ENCODE measurements at places on chromosomes 2 and 18.

GRCh38 chr2:98803405-98804264 is 72.7 kb upstream of the MGAT4A start:
- no peak for DNase-seq

DNA sequence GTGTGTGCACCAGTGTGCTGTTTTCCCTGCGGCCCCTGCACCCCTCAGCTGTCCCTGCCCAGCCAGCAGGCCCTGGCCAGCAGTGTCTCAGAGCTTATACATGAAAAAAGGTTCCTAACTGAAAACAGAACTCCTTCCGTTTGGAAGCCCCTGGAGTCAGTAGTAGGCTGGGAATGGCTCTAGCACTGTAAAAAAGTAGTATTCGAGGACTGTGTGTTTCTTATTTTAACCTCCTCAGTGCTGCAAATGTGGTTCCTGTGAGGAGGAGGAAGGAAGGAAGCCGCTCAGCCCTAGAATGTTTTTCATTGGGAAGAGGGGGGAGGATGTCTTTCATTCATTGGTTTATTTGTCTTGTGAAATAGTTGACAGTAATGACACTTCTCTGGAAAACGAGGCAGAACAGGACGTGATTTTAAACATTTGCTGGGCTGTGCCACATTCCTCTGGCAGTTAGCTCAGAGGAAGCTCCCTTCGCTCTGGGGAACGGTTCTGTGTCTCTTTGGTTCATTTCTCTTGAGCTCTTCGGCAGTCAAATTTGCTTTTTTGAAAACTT is 103.5 kb downstream of the SPTBN1 start:
- no peak for DNase-seq

DNA sequence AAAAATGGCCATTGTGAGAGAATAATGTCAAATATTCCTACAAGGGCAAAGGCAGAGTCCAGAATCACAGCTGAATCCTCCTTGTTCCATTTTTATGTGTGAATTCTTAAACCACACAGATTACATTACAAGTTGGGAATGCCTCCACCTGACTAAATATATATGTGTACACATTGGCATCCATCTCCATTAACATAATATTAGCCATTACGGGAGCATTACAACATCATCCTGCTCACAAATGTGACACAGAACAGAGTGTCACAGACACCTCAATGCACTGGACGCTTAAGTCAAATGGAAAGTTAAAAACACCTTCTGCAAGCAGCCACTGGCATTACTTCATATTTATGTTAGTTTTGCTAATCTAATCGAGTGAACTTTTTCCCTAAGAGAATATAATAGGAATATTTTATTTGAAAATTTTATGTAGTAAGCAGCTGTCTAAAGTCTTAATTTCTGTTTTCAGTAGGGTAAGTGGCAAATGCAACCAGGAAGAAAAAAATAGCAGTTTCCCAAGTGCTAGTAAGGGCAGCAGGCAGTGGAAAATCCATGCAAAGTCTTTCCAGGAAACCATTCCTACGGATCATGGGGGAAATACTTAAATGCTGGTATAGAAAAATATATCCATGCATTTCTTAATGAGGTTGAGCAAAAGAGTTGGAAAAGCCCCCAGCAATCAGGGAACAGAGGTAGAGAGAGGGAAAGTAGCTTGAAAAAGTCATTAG is 255.6 kb downstream of the OSR1 start:
- no peak for DNase-seq

- peak; percentile 43 for DNase-seq
Measured at GRCh38 chr2:70141902-70142589, 48.8 kb downstream of the C2orf42 start.
